ENCODE measurements at places on chromosomes 1 and 21.

GRCh38 chr1:100347009-100347966 lies 5.0 kb upstream of the CDC14A start:
- DNase-seq: no peak

- DNase-seq: no peak
These were observed 27.5 kb downstream of the HYI start for GRCh38 chr1:43426221-43426620.

GRCh38 chr21:42039470-42039901 lies 29.3 kb upstream of the ZBTB21 start:
- no peak for DNase-seq

DNA sequence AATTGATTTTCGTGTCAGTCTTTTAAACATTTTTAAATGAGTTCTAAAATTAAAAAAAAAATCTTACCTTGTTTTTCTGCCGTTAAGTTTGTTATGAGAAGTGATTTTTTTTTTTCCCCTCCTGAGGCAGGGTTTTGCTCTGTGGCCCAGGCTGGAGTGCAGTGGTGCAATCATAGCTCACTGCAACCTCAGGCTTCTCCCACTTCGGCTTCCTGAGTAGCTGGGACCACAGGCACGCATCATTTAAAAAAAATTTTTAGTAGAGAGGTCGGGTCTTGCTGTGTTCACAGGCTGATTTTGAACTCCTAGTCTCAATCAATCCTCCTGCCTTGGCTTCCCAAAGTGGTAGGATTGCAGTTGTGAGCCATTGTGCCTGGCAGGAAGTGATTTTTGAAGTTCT lies 41.1 kb downstream of the MTR start:
- DNase-seq: no peak

DNA sequence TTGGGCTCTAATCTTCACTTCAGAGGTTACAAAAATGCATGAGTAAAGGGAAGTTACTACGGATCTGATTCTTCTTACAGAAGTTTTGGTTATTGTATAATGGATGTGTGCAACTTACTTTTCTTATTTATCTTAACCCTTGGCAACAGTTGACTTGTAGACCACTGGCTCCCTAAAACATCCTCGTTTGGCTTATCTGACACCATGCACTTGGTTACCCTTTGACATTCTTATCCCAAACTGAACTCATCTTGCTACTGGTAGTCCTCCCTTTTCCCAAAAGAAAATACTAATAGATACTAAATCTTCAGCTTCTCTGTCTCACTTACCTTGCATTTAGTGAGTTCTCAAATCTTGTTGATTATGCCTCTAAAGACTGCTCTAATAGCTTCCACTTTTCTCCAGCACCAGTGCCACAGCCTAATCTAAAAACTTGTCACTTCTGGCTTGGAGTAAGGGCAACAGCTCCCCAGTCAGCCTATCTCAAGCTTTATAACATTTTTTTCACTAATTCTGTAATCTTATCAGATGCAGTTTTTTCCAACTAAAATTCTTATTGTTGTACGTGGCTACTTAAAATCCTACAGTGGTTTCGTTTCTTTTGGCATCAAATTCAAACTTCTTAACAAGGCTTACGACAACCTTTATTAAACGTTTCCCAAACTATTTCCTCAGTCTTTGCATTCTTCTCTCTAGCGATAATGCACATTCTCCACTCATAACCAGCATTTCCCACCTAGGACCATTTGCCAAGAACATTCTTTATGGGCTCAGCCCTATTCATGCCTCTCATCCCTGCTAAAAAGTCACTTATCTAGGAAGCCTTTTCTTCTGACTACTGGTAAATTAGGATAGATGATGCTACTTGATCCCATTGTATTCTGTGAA lies 204.2 kb downstream of the KCNT2 start:
- no peak for DNase-seq

DNA sequence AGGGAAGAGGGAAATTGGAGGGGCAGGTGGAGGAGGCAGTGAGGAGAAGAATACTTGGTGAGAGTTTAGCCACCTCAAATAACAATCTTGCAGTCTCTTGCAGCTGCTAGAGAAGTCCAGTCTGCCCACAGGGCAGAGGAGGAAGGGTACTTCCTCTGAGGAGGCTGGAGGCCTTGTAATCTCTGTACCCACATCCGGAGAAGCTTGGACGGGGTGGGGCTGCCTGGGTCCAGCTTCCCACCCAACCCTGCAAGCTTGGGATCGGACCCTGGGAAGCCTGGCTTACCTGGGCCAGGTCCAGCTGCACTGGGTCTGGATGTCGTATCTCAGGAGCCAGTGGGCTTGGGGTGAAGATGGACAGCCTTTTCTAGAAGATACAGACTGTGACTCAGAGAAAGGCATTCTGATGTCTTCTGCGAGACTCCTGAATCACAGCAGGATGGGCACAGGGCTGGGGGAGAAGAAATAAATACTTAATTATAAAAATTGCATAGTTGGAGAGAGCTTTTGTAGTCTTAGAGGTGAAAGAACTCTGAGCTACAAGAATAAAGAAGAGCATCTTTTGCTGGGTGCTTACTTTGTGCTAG lies 111.8 kb upstream of the JUN start:
- no peak for DNase-seq

DNA sequence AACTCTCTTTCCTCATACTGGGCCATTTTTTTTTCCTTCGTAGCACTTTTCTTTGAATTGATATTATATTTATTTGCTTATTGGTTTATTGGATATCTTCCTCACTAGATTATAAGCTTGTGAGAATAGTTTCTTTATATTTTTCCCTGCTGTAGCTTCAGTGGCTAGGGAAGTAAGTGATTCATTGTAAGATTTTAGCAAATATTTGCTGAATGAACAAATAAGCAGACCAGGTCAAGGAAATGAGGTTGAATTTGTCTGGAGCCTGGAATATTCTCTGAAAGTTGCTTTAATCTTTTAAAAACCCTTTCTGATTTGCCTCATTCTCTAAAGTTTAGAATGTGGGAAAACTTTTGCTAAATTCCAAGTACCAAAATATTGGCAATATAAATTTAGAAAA lies 80.2 kb downstream of the RABGAP1L start:
- no peak for DNase-seq

GRCh38 chr1:94422115-94422820 lies 4.1 kb downstream of the ABCD3 start:
- DNase-seq: no peak

DNA sequence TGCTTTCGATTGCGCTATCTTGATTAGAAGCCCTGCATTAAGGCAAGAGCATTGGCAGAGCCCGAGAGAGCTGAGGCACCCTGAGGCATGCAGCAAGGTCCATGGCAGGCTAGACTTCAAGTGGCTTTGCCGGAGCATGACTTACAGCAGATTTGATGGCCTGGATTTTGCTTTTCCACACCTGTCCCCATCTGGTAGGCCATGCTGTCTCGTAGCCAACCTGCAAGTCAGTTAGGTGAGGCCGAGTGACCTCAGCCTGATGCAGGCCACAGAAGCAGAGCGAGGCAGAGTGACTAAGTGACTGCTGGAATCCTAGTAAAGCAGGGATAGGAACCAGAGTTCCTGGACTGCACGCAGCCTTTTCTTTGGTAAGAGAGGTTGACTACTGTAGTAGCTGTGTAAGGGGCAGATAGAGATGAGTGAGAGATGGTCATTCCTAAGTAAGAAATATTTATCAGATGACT lies 148.9 kb downstream of the PBX1 start:
- DNase-seq: no peak

- DNase-seq: no peak
These were observed 27.8 kb downstream of the THEM4 start for GRCh38 chr1:151881479-151881878.

DNA sequence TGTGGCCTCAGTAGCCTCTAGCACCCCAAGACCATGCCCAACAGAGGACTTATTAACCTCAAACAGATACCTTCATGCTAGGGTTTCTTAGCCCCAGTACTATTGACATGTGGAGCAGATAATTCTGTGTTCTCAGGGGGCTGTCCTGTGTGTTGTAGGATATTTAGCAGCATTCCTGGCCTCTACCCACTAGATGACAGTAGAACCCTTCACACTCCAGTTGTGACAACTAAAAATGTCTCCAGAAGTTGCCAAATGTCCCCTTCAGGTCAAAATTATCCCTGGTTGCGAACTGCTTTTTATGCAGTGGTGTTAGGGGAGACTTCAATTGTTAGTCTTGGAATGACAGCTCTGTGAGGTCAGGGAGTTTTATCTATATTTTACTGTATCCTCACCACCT lies 8.1 kb downstream of the KAZN start:
- no peak for DNase-seq

DNA sequence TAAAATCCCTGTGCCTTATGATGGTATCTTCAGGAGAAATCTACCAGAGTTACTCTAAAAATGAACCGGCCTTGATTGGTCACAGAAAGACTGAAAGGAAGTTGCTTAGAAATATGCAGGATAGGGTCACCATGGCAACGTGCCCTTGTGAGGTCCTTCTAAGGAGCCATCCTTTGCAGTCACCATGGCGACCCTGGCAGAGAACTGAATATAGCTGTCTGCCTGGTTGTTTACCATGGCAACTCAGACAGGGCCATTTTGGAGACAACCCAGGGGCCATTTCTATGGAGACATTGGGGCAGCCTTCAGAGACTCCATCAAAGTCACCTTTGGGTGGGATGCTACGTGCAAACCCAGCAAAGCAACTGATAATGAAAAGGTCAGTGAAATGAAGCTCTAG lies 43.0 kb downstream of the SNX7 start:
- DNase-seq: no peak

GRCh38 chr21:31182231-31183140 lies 144.2 kb upstream of the KRTAP19-8 start:
- peak; percentile 80 for DNase-seq

DNA sequence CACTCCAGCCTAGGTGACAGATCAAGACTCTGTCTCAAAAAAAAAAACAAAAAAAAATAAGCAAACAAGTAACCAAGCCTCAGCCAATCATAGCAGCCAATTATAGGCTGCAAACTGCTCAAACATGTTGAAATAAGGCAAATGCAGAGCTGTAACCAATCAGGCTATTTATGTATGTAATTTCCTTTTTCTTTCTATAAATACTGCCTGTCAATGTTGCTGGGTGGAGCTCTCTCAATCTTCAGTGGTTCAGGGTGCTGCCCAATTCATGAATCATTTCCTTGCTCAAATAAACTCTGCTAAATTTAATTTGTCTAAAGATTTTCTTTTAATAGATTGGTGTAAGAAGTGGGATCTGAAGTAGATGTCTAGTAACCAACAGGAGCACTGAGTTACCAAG lies 11.6 kb upstream of the CD1D start:
- no peak for DNase-seq

GRCh38 chr1:178940068-178940765 lies 69.3 kb upstream of the ANGPTL1 start:
- no peak for DNase-seq

DNA sequence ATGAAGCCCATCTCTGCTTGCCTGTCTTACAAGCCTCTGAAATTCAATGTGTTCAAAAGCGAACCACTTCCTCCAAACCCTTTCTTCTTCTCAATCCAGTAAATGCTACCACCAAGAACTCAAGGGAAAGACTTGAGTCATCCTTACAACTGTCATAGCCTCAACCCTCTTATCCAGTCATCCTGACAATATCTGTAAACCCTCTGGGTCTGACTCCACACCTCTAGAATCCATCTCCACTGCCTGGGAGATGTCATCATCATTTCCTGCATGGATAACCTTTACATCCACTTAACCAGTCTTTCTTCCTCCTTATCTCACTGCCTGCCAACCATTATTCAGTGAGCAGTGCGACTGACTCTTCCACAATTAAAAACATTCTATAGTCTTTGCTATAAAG lies 441.1 kb downstream of the SETD4 start:
- DNase-seq: no peak

GRCh38 chr1:41414296-41414695 lies 53.1 kb downstream of the FOXO6 start:
- DNase-seq: no peak

Measured in activated T-cell treated with anti-CD3 and anti-CD28 coated beads, Interleukin-2, amount 50 U/mL, for 48 hours (primary cell).